ENCODE measurements at places on chromosomes 2 and 18.
A peak's percentile ranks its signal among the peaks of the same experiment; 100 is the strongest.

DNA sequence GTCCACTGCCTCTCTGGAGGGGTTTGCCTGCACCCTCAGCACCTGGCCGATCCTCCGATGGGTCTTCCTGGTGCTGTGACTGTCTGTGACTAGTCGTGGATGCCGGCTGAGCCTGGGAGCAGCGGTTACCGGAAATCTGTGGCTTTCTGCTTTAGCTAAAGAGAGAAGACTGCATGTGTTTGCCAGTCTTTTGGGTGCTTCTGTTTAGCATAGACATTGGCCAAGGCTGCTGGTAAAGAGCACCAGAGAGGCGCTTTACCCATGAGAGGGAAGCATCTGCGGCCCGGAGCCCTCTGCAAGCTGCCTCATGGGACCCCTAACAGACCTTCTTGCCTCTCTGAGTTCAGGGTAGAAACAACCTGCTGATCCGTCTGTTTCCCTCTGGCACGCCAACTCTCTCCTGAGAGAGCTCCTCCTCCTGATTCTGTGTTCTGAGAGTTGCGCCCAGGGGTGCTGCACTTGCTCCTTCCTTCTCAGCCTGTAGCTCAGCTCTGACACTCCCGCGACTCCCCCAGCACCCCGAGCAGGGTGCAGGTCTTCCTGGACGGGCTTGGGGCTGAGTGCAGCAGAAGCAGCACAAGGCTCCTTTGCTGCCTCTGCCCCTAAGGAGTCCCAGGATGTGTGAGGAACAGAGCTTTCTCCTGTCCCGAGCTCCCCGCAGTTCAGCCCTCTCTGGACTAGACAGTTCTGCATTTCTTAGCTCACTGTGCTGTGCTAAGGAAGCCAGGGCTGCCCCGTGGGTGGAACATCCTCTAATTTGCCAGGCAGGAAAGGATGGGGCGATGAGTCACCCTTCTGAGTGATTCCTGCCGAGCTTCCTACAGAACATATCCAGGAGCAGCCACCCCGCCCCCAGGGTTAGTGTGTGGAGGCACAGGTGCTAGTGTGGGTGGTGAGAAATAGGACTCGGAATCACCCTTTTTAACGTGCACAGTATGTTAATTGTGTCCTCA is 203.2 kb downstream of the SH3RF3 start:
- DNase-seq: peak; percentile 8
- peaks cover 34% of the 10 kb centered on the region for H3K4me1 ChIP-seq
- no peaks in the 10 kb centered on the region for H3K36me3 ChIP-seq
- H3K27me3 ChIP-seq: peaks cover 12% of the 10 kb centered on the region

- no peaks in the 10 kb centered on the region for H3K27me3 ChIP-seq
- DNase-seq: no peak
- H3K36me3 ChIP-seq: no peaks in the 10 kb centered on the region
- H3K4me1 ChIP-seq: peaks cover 6% of the 10 kb centered on the region
Measured at GRCh38 chr18:58117786-58118403, 73.9 kb downstream of the NEDD4L start.

DNA sequence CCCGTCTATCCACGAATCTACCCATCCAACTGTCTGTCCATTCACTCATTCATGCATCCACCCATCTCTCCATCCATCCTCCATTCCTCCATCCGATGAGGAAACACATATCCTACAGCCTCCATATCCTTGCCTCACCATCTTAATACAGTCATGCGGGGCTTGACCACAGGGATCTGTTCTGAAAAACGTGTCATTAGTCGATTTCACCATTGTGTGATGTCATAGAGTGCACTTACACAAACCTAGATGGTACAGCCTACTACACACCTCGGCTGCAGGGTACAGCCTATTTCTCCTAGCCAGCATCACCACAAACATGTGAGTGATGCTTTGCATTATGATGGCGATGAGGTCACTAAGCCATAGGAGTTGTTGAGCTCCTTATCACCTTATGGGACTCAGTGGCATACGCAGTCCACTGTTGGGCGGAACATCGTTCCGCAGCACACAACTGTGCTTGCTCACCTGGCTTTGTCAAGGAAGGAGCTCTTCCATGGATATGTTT is 1.9 kb upstream of the NT5DC4 start:
- no peak for DNase-seq
- H3K27me3 ChIP-seq: no peaks in the 10 kb centered on the region
- no peak overlapping the region for H3K27ac ChIP-seq
- no peaks in the 10 kb centered on the region for H3K36me3 ChIP-seq
- no peak overlapping the region for H3K4me3 ChIP-seq

DNA sequence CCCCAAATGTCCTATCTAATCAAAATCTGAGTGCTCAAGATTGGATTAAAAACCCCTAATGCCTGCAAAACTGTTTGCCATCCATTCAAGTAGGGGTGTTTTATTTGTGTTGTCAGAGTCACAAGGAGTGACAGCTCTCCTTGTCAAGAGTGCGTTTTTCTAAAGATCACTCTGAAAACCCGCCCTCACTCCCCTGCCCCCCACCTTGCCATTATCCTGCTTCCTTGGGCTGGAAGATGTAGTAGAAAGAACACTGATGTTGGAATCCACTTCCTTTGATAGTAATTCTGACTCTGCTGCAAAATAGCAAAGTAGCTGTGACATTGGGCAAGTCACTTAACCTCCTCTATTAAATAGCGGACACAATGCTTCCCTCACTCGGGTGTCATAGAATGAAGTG is 155.6 kb downstream of the TSN start:
- H3K27me3 ChIP-seq: no peaks in the 10 kb centered on the region
- no peak overlapping the region for H3K27ac ChIP-seq
- no peaks in the 10 kb centered on the region for H3K4me1 ChIP-seq

DNA sequence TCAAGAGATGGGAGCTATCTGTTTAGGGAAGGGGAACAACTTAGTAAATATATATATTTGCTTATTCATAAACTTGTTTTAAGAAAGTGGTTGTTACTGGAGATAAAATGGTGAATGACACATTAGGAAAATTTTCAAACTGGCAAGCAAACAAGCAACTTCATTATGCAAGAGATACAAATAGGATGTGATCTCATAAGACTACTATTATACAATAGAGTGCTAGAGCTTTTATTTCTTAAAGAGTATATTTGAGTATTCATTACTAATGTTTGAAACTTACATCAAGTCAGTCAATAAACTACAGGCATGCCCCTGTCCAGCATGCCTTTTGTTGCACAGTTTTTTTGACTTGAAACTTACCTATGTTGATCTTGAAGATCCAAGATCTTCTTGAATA is 355.2 kb upstream of the KCNJ3 start:
- DNase-seq: no peak
- no peak overlapping the region for H3K27ac ChIP-seq
- H3K36me3 ChIP-seq: no peaks in the 10 kb centered on the region
- no peaks in the 10 kb centered on the region for H3K27me3 ChIP-seq
- H3K4me1 ChIP-seq: no peaks in the 10 kb centered on the region

DNA sequence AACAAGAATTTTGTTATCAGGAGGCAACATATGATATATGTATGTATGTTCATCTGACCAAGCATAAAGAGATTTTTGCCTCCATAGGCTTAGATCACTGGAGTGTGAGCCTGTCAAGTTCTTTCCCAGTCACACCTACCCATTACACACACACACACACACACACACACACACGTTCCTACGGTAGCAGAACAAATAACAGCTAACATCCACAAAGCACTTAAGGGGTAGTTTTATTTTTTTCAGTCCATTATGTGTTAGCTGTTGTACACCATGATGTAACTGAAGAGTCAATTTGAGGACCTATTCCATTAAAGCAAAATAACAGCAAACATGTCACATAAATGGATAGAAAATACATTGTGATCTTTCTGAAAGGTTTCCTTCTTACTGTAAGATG is 39.5 kb downstream of the UGP2 start:
- H3K36me3 ChIP-seq: peaks cover 38% of the 10 kb centered on the region
- H3K27me3 ChIP-seq: no peaks in the 10 kb centered on the region
- no peak for DNase-seq
- peaks cover 3% of the 10 kb centered on the region for H3K4me1 ChIP-seq
- peak overlapping the region; percentile 81 for H3K27ac ChIP-seq

DNA sequence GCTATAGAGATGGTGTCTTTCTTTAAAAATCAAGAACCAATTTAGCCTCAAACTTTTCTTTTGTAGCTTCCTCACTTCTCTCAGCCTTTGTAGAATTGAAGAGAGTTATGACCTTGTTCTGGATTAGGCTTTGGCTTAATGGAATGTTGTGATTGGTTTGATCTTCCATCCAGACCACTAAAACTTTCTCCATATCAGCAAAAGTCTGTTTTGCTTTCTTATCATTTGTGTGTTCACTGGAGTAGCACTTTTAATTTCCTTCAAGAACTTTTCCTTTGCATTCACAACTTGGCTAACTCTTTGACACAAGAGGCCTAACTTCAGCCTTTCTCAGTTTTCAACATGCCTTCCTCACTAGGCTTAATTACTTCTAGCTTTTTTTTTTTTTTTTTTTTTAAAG is 193.1 kb downstream of the ACOXL start:
- H3K27me3 ChIP-seq: no peaks in the 10 kb centered on the region
- peaks cover 11% of the 10 kb centered on the region for H3K36me3 ChIP-seq
- DNase-seq: no peak
- no peak overlapping the region for H3K27ac ChIP-seq
- no peaks in the 10 kb centered on the region for H3K4me1 ChIP-seq
- H3K4me3 ChIP-seq: no peak overlapping the region

- no peak overlapping the region for H3K4me3 ChIP-seq
- no peak overlapping the region for H3K27ac ChIP-seq
- no peaks in the 10 kb centered on the region for H3K27me3 ChIP-seq
- no peak for DNase-seq
- H3K4me1 ChIP-seq: peaks cover 25% of the 10 kb centered on the region
- H3K36me3 ChIP-seq: peaks cover 20% of the 10 kb centered on the region
Measured at GRCh38 chr18:62588217-62588616, 65.4 kb downstream of the ZCCHC2 start.

GRCh38 chr2:69734035-69734611 is 7.8 kb upstream of the ANXA4 start:
- no peak for DNase-seq
- H3K27me3 ChIP-seq: no peaks in the 10 kb centered on the region
- H3K4me1 ChIP-seq: peaks cover 32% of the 10 kb centered on the region

GRCh38 chr2:202705446-202706020 is 70.8 kb downstream of the FAM117B start:
- H3K4me3 ChIP-seq: no peak overlapping the region
- H3K27me3 ChIP-seq: no peaks in the 10 kb centered on the region
- DNase-seq: no peak
- H3K4me1 ChIP-seq: peaks cover 63% of the 10 kb centered on the region
- peak overlapping the region; percentile 53 for H3K27ac ChIP-seq
- peaks cover 25% of the 10 kb centered on the region for H3K36me3 ChIP-seq

DNA sequence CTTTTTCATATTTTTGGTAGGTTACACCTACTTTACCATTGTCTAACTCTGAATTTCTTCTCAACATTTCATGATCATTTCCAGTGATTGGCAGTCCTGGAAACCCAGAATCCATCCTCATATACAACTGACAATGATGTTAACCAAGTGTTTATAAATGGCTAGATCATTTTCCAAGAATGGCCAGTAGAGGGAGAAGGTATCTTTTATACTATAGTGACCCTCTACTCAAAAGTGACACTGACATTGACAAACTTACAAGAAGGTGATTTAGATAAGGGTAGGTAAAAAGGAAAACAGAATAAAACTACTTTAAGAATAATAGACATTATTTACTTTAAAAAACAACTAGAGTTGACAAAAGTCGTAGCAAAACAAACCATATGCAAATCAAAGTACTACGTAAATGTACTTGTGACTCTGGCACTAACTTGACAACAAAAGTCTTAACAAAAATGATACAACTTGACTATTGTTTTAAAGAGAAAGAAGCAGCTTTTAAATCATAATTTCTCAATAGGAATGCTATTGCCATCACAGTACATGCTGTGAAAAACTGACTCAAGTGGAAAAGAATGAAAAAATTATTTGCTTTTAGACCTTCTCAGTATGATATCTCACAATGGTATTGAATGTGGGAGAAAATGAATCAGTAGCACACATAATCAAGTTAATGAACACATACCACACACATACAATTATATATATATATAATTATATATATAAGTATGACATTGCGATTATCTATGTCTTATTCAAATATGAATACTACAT is 76.6 kb upstream of the GRB14 start:
- no peak overlapping the region for H3K4me3 ChIP-seq
- H3K36me3 ChIP-seq: peaks cover 37% of the 10 kb centered on the region
- no peaks in the 10 kb centered on the region for H3K4me1 ChIP-seq
- H3K27ac ChIP-seq: no peak overlapping the region
- no peak for DNase-seq

GRCh38 chr2:156907806-156908205 is 349.7 kb upstream of the GALNT5 start:
- H3K4me1 ChIP-seq: no peaks in the 10 kb centered on the region
- DNase-seq: no peak
- no peak overlapping the region for H3K27ac ChIP-seq
- no peaks in the 10 kb centered on the region for H3K36me3 ChIP-seq
- H3K27me3 ChIP-seq: no peaks in the 10 kb centered on the region

- H3K4me3 ChIP-seq: no peak overlapping the region
- no peaks in the 10 kb centered on the region for H3K27me3 ChIP-seq
- DNase-seq: no peak
- H3K4me1 ChIP-seq: no peaks in the 10 kb centered on the region
- no peak overlapping the region for H3K27ac ChIP-seq
- peaks cover 34% of the 10 kb centered on the region for H3K36me3 ChIP-seq
Measured at GRCh38 chr2:197558393-197558792, 42.5 kb downstream of the MOB4 start.

- no peaks in the 10 kb centered on the region for H3K4me1 ChIP-seq
- no peak overlapping the region for H3K27ac ChIP-seq
- no peak for DNase-seq
- H3K27me3 ChIP-seq: no peaks in the 10 kb centered on the region
- no peak overlapping the region for H3K4me3 ChIP-seq
Measured at GRCh38 chr2:113711851-113712250, 44.6 kb downstream of the SLC35F5 start.

- no peak for DNase-seq
- no peaks in the 10 kb centered on the region for H3K27me3 ChIP-seq
- H3K4me1 ChIP-seq: peaks cover 33% of the 10 kb centered on the region
- peaks cover 53% of the 10 kb centered on the region for H3K36me3 ChIP-seq
- no peak overlapping the region for H3K4me3 ChIP-seq
- H3K27ac ChIP-seq: no peak overlapping the region
Measured at GRCh38 chr2:172578860-172579512, 23.1 kb downstream of the PDK1 start.

DNA sequence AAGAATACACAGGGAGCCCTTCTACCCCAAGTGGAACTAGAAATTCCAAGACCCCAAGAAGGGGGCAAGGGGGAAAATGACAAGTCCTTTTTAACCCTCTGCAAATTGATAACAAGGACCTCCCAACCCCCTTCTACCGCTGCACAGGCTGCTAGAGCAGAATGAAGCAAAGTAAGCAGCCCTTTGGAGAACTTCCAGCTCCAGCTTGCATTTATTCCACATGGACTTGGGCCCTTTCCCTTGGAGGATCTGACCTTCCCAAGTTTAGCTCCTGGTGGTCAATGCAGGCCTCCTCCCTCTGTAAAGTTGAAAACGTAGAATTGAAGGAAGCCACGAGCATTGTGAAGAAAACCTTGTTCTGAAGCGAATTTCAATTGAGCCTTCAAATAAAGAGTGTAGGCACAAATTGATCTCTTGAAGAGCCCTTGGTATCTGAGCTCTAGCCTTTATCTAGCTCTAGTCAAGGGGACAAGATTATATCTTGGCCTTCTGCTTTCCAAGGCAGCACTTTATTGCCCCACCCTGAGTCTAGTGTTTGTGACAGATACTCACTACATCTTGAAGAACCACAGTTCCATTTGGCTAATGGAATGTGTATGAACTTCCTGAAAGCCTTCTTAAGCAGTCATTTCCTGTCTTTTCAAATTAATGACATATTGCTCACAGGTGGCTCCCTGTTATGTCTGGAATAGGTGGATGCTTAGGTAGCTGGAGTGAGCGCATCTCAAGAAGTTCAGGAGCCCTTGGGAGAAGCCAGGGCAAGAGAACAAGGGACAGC is 37.2 kb downstream of the SLC14A2 start:
- H3K4me3 ChIP-seq: no peak overlapping the region
- peaks cover 7% of the 10 kb centered on the region for H3K27me3 ChIP-seq
- no peaks in the 10 kb centered on the region for H3K4me1 ChIP-seq
- no peaks in the 10 kb centered on the region for H3K36me3 ChIP-seq
- no peak overlapping the region for H3K27ac ChIP-seq
- no peak for DNase-seq
